ENCODE measurements at places on chromosomes 16 and 17.

GRCh38 chr17:40615068-40615840 is 32.4 kb downstream of the SMARCE1 start:
- DNase-seq, result peak; percentile 71

DNA sequence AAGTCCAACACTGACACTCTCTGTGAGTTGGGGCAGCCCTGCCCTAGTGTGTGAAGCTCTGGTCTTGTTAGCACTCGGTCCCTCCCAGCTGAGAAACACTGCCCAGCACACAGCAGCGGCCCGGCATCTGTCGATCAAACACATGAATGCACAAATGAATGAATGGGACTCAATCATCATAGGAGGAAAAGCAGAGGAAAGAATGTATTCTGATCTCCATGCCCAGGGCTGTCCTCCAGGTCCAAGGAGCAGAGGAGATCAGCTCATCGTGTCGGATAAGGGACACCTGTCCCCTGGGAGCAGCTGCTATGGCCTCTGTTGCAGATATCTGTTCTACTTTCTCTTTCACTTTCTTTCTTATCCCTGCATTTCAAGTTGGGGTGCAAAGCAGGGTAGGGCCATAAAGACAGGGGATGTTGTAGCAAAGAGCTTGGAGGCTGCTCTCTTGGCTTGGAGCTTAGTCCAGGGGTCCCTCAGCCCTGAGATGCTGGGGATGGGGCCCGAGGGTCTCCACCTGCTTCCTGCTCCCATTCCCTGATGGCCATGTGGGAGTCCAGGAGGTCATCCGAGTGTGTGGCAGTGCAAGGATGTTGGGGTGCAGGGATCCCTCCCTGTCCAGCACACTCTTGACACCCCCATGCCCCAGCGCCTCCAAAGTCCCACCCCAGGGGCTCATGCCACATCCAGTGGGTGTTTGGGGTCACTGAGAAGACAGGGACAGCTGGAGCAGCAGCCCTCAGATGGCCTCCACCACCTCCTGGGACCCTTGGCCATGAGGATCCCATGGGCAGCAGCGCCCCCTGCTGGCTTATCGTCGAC is 88.2 kb downstream of the IRF8 start:
- DNase-seq, result peak; percentile 58

GRCh38 chr16:12781777-12782176 is 21.9 kb downstream of the CPPED1 start:
- no peak for DNase-seq

GRCh38 chr16:69486724-69487123 is 62.3 kb downstream of the CYB5B start:
- no peak for DNase-seq

DNA sequence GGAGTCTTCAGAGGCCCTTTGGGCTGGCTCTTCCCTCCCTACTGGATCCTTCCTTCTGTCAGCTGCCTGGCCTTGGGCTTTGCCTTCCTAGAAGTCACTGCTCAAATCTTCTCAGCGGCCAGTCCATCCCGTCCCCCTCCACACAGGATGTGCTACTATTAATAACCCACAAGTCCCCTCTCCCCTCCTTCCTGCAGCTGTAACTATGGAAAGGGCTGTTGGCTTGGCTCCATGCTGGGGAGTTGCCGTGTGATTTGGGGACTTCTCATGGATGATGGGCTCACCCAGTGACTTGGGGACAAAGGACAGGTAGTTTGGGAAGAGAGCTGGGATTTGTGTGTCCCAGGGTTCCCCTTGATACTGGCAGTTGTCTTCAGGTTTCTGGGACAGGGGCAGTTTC is 19.4 kb downstream of the TMEM94 start:
- DNase-seq, result no peak

- no peak for DNase-seq
Observed at GRCh38 chr16:27719106-27719445, 169.1 kb downstream of the KATNIP start.

DNA sequence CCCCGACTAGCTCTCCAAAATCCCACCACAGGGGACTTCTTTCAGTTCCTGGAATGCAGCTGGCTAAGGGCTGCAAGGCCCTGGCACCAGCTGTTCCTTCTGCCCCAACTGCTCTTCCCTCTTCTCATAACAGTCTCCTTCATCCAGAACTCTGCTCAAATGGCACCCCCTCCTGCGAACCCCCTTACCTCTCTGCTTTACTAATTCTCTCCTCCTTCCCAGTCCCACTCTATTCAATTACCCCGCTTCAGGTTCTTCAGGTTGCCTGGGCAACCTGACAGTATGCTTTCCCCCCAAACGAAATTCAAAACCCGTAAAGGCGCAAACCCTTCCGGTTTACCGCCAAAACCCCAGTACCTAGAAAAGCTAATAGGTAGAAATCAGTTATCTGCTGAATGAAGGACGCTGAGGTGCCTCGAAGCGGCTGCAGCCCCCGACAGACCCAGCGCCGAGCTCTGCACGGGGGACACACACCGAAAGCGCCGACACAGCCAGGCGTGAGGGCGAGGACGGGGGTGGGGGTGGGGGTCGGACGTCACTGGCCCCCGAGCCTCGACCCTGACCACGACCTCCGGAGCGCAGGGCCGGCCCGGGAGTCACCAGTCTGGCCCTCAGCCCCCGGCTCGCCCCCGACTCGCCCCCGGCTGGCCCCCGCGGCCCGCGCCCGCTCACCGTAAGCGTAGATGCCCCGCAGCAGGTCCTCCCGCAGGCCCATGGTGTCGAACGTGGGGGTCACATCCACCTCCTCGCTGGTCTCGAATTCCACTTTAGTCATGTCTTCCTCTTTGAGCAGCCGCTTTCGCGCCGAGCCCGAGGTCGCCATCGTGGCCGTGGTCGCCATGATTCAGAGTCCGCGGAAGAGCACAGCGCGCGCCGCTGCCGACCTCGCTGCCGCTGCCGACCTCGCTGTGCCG is 550 bp downstream of the EIF4A3 start:
- DNase-seq, result peak; percentile 11

- no peak for DNase-seq
Observed at GRCh38 chr17:74464730-74465377, 1.6 kb upstream of the CD300A start.

- no peak for DNase-seq
Observed at GRCh38 chr17:55722742-55723487, at the start of gene TMEM100. TSS of gene TMEM100 (minus strand) at chr17:55722864. CDS start at chr17:55721070, 1,794 bp downstream.

GRCh38 chr16:11405331-11406176 is 60.3 kb downstream of the RMI2 start:
- DNase-seq, result peak; percentile 47

DNA sequence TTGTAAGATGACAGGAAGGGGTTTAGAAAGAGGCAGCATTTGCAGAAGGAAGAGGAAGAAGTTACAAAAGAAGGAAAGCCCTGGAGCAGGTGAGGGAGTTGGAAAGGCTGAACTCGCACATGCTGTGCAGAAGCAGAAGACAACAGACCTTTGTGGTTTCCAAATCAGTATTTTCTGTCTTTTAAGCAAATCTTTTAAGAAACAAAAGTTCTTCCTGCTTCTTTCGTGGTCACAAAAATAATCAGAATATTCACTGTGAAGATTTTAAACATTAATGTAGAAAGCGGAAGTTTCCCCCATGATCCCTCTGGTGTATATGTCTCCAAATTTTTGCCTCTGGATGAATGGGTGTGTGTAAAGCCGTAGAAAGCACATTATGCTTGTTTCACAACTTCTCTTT is 25.8 kb downstream of the ZNRF1 start:
- DNase-seq, result no peak

- DNase-seq, result no peak
Observed at GRCh38 chr16:69520800-69521602, 44.8 kb upstream of the NFAT5 start.

- no peak for DNase-seq
Observed at GRCh38 chr17:78933959-78934568, 8.9 kb upstream of the TIMP2 start.

DNA sequence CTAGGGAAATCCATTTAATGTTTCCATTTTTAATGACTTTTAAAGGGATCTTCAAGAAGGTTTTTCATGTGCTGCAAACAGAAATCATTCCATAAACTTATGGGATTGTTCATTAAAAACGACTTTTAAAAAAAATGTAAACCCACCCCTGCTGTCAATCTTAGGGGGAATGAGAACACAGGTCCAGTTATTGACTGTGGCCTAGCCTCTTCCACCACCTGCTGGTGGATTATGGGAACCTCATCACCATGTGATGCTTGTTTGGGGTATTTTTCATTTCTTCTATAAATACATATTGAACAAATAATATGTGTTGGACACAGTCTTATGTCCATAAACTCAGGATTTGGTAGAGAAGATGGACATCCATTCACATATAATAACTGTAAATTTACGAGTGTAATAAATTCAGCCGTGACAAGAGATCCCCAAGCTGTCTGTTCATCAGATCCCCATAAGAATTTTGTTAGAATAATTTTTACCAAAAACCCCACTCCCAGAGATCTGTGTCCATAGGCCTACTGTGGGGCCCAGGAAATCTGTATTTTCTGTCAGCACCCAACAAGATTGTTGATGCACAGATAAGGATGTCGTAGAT is 42.0 kb upstream of the TMC5 start:
- DNase-seq, result peak; percentile 18

- no peak for DNase-seq
Observed at GRCh38 chr16:1119766-1120576, 23.9 kb upstream of the C1QTNF8 start.

GRCh38 chr16:47198180-47198575 is 54.4 kb upstream of the NETO2 start:
- DNase-seq, result no peak

- DNase-seq, result no peak
Observed at GRCh38 chr16:77868052-77868451, 79.7 kb downstream of the VAT1L start.

DNA sequence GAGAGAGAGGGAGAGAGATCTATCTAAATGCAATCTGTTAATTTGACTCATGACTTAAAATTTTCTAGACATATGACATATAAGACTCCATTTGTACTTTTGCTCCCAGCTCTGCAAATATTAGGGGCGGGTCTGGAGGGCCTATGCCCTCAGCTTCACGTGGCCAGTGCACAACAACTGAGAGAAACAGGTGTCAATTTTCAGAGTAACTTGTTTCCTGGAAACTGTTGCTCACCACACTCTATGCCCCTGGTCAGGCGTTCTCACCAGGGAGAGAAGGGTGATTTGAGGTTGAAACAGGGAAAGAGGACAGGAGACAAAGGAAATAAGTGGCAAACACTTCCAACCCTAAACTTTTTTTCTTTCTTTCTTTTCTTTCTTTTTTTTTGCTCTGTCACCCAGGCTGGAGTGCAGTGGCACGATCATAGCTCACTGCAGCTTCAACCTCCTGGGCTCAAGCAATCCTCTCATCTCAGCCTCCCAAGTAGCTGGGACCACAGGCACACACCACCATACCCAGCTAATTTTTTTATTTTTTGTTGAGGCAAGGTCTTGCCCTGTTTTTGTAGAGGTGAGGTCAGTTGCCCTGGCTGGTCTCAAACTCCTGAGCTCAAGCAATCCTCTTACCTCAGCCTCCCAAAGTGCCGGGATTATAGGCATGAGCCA is 270.0 kb downstream of the SLC39A11 start:
- no peak for DNase-seq

DNA sequence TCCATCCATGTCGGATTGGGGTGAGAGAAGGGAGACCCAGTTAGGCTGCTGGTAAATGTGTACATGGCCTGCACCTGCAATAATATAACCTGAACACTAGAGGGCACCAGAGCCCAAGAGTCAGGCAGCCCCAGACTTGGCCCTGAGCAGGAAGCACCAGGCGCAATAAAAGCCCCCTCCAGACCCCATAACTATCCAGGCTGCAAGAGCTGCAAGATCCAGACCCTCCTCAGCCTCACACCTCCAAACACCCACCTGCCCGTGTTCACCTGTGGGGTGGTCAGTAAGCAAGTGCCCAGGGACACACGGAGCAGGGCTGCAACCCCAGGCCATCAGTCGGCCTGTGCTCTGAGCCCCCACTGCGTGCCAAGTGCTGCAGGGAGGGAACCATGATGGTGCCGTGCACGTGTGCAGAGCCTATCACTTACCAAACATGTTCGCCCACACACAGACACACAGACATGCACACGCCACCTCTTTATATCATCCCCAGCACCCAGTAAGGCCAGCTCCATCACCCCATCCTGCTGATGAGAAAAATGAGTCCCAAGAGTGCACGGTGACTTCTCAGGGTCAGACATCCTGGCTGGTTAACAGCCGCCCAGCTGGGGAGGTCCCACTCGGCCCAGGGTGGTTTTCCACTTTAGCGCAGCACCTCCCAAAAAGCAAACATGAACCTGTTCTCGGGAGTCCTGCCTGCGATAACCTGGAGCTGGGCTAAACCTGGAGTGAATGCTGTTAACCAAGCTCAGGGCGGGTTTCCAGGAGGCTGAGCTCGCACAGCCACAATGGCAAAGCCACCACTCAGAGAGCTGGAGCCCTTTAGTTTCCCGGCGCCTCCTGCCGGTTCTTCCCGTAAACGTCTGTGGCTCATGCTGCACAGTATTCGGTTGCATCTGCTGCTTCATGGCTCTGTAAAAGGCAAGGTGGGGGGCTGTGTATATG is 439.8 kb downstream of the SOX9 start:
- DNase-seq, result peak; percentile 54

GRCh38 chr16:11310997-11311561 is 29.9 kb upstream of the PRM1 start:
- DNase-seq, result peak; percentile 43

- no peak for DNase-seq
Observed at GRCh38 chr17:55478971-55479370, 32.3 kb downstream of the SMIM36 start.

- no peak for DNase-seq
Observed at GRCh38 chr17:8186446-8186786, 3.6 kb downstream of the BORCS6 start.

DNA sequence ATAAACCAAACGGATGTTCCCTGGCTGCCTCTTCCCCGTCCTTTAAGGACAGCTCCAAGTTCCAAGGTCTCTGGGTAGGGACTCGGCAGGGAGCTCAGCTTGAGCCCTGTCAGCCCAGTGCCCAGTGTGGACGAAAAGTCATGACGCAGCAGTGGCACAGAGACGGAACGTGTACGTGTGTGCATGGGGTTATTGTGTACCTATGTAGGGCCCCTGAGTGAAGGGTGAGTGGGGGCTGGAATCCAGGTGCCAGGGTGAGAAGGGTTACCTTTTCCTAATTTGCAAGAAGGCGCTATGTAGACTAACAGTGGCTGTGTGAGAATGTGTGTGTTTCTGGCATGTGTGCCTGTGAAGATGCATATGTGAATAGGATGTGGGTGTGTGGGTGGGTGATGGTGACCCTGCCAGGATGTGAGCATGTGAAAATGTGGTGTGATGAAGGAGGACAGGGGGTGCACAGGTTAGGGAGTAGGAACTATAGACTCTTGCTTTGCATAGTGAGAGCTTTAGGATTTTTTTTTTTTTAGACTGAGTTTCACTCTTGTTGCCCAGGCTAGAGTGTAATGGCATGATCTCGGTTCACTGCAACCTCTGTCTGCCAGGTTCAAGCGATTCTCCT is 6.0 kb downstream of the SCN4A start:
- DNase-seq, result peak; percentile 18

DNA sequence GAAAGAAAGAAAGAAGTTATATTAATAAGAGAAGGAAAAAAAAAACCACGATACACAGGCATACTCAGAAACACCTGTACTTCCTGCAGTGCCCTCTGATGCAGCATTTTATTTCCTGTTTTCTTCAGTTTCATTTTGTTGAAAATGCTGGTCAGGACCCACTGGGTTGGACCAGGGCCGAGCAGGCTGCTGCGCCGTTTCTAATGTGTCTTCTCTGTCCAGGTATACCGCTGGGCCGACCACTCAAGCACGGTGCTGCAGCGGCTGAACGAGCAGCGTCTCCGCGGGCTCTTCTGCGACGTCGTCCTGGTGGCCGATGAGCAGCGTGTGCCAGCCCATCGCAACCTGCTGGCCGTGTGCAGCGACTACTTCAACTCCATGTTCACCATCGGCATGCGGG is 8.3 kb downstream of the KLHL36 start:
- no peak for DNase-seq

Data from CD4-positive, alpha-beta T cell treated with Interleukin-6 for 4 hours (primary cell).